ENCODE measurements at places on chromosomes 4 and X. TPM values are rescaled to one million over a fixed set of nuclear protein-coding genes. Genes with fewer than 3 reads are reported as not detected.

IGSF1 gene
- total RNA-seq = 2.6 TPM

CTAG1A gene
- total RNA-seq = not detected

KCNE5 gene
- 0.43 TPM for total RNA-seq

NEXMIF gene
- 0.22 TPM for total RNA-seq

GSX2 gene
- total RNA-seq = not detected

DNA sequence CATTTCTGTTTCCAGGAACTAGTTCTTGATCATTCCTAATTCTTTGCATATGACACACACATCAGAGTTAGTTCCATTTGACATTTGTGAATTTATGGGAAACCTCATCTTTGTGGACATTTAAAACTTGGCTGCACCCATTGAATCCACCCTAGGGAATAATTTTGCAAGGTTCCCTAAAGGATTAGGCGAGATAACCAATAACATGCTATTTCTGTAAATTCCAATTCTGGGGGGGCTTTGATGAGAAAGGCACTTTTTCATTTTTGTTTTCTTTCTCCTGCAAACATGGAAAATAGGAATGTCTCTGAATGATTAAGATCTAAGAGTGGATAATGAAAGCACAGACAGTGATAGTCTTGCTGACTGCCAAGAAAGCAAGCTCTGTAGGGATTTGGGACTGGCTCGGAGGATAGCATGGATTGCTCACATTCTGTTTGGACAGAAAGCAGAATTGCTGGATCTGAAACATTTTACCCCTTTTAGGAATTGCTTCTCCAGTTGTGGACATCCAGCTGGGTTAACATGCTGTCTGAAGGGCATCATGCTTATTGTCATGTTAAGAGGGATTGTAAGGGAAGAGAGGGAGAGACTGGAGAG, 145.1 kb downstream of the NHS start:
- DNase-seq = no peak

DNA sequence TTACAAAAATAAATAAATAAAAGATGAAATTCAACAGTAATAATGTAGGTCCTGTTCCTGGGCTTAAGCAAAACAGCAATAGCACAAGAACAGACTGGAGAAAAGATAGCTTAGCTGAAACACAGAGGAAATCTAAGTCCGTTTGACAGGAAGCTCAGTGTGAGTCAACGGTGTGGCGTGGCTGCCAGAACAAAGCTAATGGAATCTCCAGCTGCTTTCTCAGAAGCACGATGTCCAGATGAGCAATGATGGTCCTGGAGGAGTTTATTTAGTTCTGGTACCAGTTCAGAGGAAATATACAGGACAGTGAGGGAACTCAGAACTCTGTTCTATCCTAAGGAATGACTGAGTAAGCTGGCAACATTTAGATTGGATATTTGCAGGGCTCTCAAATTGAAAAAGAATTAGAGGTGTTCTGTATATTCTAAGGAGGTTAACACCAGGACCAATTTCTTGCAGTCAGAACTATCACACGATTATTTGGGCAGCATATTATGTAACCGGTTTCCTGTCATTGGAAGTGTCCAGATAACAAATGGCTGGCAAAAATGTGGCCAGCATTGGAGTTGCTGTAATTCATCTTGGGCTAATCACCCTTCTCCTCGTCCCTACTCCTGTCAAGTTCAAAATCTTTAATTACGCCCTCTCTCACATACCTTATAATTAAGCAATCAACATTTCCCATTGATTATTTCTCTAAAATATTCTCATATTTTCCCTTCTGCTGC, 12.7 kb downstream of the GAB3 start:
- peak; percentile 75 for DNase-seq

- no peak for DNase-seq
Observed at GRCh38 chr4:40201898-40202297, 5.1 kb downstream of the RHOH start.

GRCh38 chr4:156956826-156957368, 14.7 kb downstream of the PDGFC start:
- DNase-seq = no peak

DNA sequence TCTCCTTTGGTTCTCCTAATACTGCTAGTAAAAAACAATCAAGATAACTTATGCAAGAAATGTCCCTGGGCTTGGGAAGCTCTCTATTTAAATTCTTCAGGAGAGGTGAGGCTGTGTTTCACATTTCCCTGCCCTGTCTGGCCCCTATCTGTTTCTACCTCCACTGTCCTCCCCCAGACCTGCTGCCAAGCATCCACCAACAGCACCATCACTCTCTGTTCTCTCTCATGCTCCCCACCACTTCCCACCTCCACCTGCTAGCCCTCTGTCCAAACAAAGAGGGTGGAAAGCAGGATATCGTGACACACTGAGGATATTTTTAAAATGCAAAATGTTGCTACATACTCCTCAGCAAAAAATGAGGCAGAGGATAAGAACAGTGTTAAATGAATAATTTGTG, 88.4 kb upstream of the NAP1L5 start:
- no peak for DNase-seq

GRCh38 chr4:41212616-41213203, 1.6 kb downstream of the APBB2 start:
- no peak for DNase-seq

- DNase-seq = peak; percentile 22
Observed at GRCh38 chr4:8128100-8128856, 30.3 kb downstream of the ABLIM2 start.

- no peak for DNase-seq
Observed at GRCh38 chr4:185237175-185237574, 27.8 kb downstream of the SNX25 start.

DNA sequence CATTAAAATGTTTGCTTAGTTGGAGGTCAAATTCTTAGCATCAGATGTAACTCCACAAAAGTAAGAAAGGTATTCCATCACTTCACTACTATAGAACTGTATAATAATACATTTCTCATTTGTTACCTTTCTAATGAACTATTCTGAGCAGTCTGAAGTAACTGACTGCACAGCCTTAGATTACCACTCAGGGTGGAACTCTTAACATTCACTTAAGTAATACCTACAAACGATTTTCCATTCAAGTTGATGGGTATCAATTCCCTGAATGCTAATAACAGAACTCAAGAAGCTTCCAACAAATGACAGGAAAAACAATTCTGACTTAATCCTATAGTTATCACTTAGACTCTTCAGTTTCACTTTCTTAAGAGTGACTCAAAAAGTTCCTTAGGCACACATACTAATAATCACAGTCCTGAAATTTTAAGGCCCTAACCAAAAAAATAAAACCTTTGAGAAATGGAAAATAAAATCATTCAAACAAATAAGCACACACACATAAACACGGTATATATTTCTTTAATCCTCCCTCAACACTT, 20.9 kb downstream of the HNRNPD start:
- DNase-seq = no peak

- DNase-seq = no peak
Observed at GRCh38 chr4:115187136-115187535, 73.7 kb upstream of the NDST4 start.
